Activated CD4-positive, alpha-beta T cell treated with anti-CD3 and anti-CD28 coated beads, Interleukin-2, amount 10 ng/mL, durations not matched to agents 24 days and 14 days (primary cell): ENCODE measurements at places on chromosomes 2 and 18. TPM values are rescaled to one million over a fixed set of nuclear protein-coding genes. Genes with fewer than 3 reads are reported as not detected.

DNA sequence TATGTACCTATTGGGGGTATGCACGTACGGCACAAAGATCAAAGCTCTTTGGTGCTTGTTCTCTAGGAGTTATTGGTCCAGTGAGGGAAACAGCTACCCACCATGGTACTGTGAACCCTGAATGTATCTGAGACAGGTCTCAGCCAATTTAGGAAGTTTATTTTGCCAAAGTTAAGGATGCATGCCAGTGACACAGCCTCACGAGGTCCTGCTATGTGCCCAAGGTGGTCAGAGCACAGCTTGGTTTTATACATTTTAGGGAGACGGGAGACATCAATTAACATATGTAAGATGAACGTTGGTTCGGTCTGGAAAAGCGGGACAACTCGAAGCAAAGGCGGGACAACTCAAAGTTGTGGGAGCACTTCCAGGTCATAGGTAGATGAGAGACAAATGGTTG lies 75.8 kb downstream of the SOWAHC start:
- no peak for DNase-seq

GRCh38 chr2:101305492-101306078 lies 2.9 kb downstream of the RNF149 start:
- no peak for DNase-seq

- peak; percentile 79 for DNase-seq
These were observed 145.3 kb upstream of the ITGA4 start for GRCh38 chr2:181311837-181312236.

DNA sequence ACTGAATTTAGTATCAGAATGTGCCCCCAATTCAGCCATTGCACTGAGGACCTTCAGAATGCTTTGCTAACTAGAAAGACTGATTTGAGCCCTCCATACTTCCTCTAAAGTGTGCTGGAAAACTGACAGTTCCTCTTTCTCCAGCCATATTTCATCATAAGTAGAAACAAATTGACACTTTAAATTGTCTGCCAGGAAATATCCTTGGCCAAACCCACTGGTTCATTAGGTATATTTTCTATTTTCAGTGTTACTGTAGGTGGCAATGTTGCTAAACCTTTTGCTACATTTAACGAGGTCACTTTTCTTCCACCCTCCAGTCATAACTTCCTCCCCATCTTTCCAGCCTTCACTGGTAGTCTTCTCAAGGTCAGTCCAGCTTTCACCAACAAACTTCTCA lies 21.5 kb downstream of the SP5 start:
- no peak for DNase-seq

DNA sequence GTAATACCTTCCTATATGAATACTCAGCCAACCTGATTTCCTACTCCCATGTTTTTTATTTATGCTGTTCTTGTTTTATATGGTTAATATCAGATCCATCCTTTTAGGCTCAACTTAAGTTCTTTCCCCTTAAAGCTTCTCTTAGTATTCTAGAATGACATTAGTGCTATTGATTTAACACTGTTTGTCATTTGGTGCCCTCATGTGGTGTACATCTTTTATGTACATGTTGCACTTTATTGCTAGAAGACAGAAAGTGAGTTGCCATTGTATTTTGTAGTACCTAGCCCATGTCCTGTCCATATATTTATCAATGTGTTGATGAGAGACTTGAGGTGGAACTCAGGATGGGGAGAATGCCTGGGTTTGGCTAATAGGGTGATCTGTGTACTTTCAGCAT lies 2.5 kb downstream of the HTRA2 start:
- peak; percentile 79 for DNase-seq

GRCh38 chr18:31429623-31430022 lies 17.9 kb upstream of the DSG3 start:
- no peak for DNase-seq

DNA sequence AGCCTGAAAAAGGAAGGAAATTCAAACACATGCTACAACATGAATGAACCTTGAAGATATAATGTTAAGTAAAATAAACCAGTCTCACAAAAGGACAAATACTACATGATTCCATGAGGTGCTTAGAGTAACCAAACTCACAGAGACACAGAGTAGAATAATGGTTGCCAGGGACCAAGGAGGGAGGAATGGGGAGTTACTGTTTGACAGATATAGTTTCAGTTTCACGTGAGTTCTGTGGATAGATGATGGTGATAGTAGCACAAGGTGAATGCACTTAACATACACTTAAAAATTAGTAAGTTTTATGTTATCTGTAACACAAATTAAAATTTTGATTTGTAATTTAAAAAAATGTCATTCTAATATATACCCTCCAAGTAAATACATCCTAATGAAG lies 106.9 kb upstream of the ACVR1C start:
- no peak for DNase-seq

- DNase-seq: no peak
These were observed 742.4 kb downstream of the DCDC2C start for GRCh38 chr2:4445821-4446220.

- no peak for DNase-seq
These were observed 202.1 kb upstream of the TNP1 start for GRCh38 chr2:217061916-217062505.

GRCh38 chr2:78202986-78203670 lies 681.0 kb upstream of the LRRTM4 start:
- no peak for DNase-seq

DNA sequence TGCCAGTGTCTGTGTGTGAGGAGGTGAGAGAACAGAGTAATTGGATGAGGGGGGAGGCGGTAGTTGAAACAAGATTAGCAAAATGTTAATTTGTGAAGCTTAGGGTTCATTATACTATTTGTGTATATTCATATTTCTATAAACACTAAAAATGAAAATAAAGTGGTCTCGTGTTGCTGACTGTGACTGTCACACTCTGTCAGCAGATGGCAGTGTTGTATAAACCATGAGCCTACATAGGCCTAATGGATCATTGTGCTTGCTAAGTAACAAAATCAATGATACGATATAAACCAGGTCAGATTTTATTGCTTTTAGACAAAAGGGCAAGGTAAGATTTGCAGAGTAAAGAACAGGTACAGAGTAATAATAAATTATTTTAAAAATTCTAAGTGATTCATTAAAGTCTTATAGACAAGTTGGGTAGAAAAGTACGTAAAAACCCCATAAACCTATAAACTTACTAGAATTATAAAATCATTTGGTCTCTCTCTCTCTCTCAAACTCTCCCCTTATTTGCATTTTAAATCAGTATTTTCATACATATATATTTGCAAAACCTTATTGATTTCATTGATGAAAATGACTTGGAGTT lies 182.7 kb downstream of the RPIA start:
- peak; percentile 86 for DNase-seq

GRCh38 chr2:202604699-202605098 lies 30.1 kb upstream of the FAM117B start:
- DNase-seq: no peak

- no peak for DNase-seq
These were observed 8.4 kb upstream of the CABYR start for GRCh38 chr18:24130494-24130893.

DNA sequence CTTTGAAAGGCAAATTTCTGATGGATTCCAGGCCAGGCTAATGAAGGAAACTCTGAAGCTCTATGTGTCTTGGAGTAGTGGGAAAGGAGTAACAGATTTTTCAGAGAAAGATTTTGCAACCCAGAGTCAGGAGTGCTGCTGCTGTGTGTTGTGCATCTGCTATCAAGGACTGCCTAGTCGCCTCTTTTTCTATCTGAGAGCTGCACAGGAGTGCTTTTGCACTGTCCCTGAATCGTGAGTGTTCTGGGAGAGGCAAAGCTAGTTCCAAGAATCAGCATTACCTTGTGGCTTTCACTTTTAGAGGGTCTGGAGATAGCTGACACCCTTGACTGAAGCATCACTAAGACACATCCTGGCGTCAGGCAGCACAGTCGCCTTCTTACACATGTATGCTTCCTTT lies 336.4 kb downstream of the PARD3B start:
- DNase-seq: peak; percentile 86

GRCh38 chr2:203551778-203552177 lies 16.7 kb upstream of the RAPH1 start:
- DNase-seq: no peak

DNA sequence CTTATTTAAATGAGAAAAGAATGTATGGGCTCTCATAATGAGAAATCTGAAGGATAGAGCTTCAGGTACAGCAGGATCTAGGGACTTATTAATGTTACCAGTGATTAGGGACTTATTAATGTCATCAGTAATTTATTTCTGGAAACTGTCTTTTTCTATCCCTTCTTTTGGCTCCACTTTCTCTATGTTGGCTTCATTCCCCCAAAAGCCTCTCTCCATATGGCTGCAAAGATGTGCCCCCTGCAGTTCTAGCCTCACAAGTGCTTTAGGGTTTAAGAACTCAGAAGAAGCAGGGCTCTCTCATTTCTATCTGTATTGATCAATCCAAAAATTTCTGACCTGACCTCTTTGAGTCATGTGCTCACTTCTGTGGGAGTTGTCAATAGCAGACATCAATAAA lies 480.9 kb downstream of the TXNL1 start:
- DNase-seq: no peak

DNA sequence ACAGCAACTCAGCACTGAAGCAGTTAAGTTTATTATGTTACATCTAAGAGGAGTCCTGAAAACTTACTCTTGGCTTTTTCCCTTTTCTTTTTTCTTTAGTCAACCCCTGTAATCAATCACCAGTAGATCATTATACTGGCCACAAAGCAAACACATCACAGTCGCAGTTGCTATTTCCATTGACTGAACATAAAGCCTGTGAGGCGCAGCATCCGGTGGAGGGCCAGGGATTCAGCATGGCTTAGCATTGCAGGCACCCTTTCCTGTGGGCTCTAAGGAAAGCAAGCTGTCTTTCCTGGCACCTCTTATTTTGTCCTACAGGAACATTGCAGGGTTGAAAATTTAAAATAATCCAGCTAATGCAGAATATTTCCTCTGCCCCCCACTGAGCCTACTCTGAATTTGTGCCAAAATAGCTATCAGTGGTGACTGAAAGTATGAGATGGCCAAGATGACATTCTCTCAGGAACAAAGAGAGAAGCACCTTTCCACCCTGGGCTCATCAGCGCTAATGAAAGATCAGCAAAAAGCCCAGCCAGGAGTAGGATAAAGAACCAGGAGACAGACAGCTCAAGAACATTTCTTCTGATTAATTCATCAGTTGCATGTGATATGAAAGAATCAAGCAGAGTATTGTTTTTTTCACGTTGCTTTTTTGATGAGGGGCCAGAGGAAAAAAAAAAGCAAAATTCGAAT lies 85.3 kb upstream of the SULT1C3 start:
- no peak for DNase-seq

- DNase-seq: no peak
These were observed 128.9 kb upstream of the NOSTRIN start for GRCh38 chr2:168673265-168674189.

GRCh38 chr18:9810994-9811705 lies 74.6 kb upstream of the TXNDC2 start:
- no peak for DNase-seq

- no peak for DNase-seq
These were observed 34.7 kb downstream of the MGAT4A start for GRCh38 chr2:98696200-98696599.

DNA sequence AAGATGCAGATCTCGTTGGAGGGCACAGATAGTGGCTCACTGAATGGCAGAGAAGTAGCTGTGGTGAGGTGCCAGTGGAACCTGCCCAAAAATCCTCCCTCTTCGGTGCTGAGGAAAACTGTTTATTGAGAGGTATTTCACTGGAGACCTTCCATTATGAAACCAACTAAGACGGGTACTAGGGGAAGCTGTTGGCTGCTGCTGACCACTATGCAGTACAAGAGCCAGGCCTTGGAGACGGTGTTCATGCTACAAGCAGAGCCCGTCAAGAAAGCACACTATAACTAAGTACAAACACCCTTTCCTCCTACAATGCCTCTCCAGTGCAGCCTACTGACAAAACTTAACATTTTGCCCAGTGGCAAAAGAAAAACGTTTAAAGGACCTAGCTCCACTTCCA lies 4.6 kb downstream of the ARL5A start:
- no peak for DNase-seq

GRCh38 chr2:101132202-101132601 lies 19.0 kb downstream of the TBC1D8 start:
- DNase-seq: no peak

Gene HIBCH
- 26.7 and 29.1 TPM in 2 replicates for total RNA-seq

Gene TMX3
- 65.6 and 67.1 TPM in 2 replicates for total RNA-seq

Gene GALNT13
- 0.19 TPM in 1 of 2 replicates, not detected in the other for total RNA-seq

Gene LHCGR
- total RNA-seq: not detected in 2 replicates

Gene MFSD2B
- total RNA-seq: 0.14 TPM in 1 of 2 replicates, not detected in the other

Gene TXNDC2
- not detected in 2 replicates for total RNA-seq

Gene INHBB
- not detected in 2 replicates for total RNA-seq

Gene CARF
- total RNA-seq: 3.9 and 4.3 TPM in 2 replicates

Gene NPPC
- 0.76 and 2.2 TPM in 2 replicates for total RNA-seq

Gene TMEM169
- total RNA-seq: 0.51 and 0.97 TPM in 2 replicates

Gene UGT1A4
- not detected in 2 replicates for total RNA-seq

Gene SPTBN1
- 52.6 and 53.8 TPM in 2 replicates for total RNA-seq
